ENCODE measurements at places on chromosomes 7 and 10.

DNA sequence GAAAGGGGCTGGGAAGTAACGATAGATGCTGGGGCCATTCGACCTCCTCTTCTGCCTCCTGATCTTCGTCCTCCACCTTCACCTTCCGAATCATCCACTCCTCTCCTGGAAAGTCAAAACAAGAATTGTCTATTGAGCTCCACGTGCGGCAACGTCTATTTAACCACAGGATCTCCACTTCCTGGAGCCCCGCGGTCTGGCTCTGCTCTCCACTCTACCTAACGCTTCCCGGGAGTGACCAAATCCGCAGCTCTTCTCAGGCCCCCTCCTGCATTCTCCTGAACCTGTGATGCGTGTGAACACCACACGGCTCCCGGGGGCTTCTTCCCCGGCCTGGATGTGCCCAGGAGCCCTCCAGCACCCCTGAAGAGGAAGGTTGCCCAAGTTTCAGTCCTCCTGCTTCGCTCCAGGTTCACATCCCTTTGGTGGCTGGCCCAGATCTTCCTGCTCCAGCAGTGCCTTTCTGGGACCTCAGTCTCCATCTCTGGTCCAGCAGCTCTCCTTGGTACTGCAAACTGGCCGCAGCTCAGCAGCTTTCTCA is 7.2 kb downstream of the ZNF467 start:
- no peak for DNase-seq

DNA sequence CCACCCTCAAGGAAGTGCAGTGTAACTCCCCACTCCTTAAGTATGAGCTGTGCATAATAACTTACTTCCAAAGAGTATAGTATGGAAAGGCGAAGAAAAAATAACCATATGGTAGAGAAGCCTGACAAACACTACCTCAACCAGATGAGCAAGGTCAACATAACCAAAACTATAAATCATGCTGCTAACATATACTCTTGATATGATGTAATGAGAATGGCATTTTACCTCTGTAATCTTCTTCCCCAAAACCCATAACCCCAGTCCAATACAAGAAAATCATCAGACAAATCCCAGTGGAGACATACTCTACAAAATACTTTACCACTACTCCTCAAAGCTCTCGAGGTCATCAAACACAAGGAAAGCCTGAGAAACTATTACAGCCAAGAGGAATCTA is 15.8 kb downstream of the OSBPL3 start:
- no peak for DNase-seq

- DNase-seq = no peak
Measured at GRCh38 chr7:128767475-128768110, 8.0 kb downstream of the OPN1SW start.

- DNase-seq = no peak
Measured at GRCh38 chr10:13820119-13820963, 233.6 kb downstream of the PRPF18 start.

- no peak for DNase-seq
Measured at GRCh38 chr10:44033008-44033407, 351.9 kb downstream of the CXCL12 start.

GRCh38 chr7:133797818-133798520 is 329.2 kb upstream of the LRGUK start:
- DNase-seq = no peak

DNA sequence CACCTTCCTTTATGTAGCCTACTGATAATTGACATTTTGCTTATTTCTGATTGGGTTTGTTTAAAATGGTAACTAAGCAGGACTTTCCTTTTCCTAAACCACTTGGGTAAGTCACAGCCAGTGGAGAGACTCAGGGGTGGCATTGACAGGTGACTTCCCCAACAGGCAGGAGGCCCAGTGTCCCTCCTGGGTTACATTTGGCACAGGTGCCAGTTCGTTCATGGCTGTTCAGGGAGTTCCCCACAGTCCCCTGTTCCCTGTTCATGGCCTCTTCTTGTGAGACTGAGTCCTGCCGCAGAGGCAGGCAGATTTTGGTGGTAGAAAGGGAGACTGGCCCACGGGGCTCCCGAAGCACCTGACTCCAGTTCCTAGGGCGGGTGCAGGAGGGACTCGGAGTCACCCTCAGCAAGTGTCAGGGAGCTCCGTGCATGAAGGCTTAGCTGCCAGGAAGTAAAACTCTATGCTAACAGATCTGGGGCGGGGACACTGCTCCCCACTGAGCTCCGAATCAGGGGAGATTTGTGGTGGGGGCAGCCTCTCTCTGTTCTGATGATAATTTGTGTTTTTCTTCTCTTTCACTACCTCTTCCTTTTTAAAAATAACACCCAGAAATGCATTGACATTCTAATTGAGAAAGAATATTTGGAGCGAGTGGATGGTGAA is 84.1 kb downstream of the EZH2 start:
- DNase-seq = no peak

GRCh38 chr10:26909753-26910152 is 49.0 kb upstream of the ABI1 start:
- no peak for DNase-seq

GRCh38 chr10:422241-422640 is 267.2 kb downstream of the DIP2C start:
- no peak for DNase-seq

DNA sequence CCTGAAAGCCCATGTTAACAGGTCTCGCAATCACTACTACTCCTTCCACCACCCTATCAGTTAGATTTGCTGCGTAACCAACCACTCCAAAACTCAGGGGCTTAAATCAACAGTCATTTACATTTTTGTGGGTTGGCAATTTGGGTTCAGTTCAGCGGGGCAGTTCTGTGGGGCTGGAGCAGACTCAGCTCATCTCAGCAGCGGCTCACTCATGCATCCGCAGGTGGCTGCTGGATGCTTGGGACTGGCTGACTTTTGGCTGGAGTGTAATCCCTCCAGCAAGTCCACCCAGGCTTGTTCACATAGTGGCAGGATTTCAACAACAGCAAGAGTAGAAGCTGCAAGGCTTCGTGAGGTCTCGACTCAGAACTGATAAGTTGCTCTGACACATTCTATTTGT is 79.2 kb downstream of the NEUROD6 start:
- no peak for DNase-seq

DNA sequence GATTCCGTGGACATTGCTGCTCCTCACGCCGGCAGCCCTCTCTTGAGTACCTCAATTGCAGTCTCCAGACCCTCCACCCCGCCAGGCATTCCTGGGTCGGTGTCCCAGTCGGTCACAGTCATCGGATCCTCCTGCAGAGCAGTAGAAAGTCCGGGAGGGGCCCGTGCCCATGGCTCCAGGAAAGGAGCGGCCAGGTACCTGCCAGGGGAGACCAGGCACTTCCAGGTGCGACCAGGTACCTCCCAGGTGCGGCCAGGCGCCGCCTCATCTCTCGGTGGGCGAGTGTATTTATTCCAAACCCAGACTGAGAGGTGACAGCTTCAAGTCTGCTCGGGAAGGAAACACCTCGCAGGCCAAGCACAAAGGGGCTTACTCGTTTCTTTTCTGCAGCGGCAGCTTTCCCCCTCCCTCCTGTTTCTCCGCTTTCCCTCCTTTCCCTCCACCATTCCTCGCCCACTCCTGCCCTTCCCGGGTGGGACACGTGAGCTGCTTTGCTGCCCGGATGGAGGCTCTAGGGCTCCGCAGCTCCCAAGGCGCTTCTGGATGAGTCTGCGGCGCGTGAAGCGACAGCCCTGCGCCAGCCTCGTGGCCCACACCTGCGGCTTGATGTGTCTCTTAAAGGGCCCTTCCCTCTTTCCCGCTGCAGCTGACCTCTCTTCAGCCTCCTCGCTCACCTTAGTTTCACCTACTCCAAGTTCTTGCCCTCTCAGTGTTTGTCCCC is 39.4 kb upstream of the AGK start:
- no peak for DNase-seq

GRCh38 chr7:17274551-17275245 is 23.8 kb upstream of the AHR start:
- no peak for DNase-seq

DNA sequence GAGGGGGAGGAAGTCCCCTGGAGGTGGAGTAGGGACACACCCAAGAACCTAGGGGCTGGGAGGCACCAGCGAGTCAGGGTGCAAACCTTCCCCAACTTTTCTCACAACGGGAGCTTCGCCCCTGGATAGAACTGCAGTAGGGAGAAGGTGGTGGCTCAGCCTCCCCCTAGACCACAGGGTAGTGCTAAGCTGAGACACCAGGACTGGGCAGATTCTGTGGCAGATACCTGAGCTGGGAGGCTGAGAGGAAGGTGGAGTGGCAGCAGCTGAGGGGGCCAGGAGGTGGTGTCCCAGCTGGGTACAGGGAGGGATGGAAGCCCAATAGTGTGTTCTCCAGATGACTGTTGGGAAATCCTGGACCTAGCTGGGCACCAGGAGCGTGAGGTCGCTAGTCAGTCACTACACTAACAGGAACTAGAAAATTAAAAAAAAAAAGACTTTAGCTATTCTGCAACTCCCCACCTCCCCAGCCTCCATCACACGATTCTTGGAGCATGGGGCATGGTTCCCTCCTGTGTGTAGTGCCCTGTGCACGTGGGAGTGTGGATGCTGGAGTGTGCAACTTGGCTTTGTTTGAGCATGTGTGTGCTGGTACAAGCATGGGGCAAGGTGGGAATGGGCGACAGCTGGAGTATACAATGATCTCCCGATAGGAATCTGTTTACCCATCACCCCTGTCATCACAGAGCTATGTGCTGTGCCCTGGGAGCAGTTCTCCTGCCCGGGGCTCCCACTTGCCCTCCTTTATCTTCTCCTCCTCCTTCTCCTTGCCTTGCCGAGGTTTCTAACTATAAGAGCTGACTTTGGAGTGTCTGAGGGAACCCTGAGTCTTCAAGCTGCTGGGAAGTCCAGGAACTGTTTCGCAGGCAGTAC is 8.8 kb upstream of the TRPV6 start:
- DNase-seq = no peak

DNA sequence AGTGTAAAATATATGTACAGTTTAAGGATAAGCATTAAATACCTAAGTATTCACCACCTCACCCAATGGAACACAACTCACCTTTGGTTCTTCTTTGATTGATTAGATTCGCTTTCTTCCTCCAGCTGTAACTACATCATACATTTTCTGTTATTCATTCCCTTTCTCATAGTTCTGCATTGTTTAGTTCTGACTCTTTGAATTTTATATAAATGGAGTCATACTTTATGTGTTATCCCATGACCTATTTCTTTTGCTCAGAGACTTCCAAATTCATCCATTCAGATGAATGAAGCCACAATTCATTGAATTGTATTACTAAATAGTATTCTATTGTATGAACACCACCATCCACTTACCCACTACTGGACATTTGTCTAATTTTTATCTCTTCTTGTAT is 12.3 kb downstream of the THNSL1 start:
- no peak for DNase-seq

GRCh38 chr7:34734771-34735170 is 76.8 kb downstream of the NPSR1 start:
- DNase-seq = no peak

- DNase-seq = no peak
Measured at GRCh38 chr10:62130948-62131347, 137.7 kb downstream of the RTKN2 start.

DNA sequence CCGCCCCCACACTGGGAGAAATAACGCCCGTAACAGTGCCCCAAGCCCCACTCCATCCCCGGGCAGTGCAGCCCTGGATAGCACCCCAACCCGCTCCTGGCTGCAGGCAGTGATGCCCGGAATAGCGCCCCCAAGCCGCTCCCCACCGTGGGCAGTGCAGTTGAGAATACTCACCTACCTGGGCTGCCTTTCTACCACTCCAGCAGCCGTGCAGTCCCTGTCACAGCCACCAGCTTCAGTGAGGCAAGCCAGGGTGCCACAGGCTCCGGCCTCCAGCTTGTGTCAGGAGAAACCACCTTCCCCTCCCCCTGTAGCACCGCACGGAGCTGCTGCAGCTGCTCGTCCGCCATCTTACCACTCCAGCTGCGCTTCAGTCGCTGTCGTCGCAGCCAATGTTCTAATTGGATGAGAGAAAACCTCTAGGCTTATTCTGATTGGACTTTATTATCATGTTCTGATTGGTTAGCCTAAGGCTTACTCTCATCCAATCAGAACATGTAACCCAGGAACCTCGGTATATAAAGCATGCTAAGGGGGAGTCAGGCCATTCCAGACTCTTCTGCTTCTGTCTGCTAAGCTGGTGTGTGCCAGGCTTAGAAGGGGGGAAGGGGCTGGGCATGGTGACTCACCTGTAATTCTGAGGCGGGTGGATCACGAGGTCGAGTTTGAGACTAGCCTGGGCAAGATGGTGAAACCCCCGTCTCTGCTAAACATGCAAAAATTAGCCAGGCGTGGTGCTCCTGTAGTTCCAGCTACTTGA is 53.2 kb upstream of the ZNF33B start:
- DNase-seq = no peak

- DNase-seq = no peak
Measured at GRCh38 chr7:140564643-140565042, 76.0 kb downstream of the DENND2A start.

GRCh38 chr10:62681211-62681940 is 123.1 kb upstream of the ADO start:
- no peak for DNase-seq

DNA sequence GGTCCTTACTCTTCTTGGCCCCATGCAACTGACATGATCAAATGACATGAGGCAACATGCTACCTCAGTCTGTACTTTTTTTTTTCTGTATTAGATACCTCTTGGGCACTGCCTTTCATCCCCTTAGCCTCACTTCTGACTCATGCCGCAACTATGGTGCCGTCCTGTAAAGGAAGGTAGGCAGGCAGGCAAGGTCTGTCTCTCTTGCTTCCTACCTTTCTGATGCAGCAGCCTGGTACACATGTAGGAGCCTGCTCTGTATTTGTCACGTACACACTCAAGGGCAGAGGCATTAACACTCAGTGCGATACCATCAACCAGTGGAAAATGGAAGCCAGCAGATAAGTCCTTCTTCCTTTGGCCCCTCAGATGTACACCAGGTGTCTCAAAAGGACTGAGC is 146.7 kb downstream of the ATE1 start:
- DNase-seq = no peak

- no peak for DNase-seq
Measured at GRCh38 chr10:58894929-58895328, 281.5 kb upstream of the PHYHIPL start.

- no peak for DNase-seq
Measured at GRCh38 chr10:3418041-3418754, 245.6 kb upstream of the PITRM1 start.

- DNase-seq = no peak
Measured at GRCh38 chr10:13939391-13939790, 352.6 kb downstream of the PRPF18 start.

DNA sequence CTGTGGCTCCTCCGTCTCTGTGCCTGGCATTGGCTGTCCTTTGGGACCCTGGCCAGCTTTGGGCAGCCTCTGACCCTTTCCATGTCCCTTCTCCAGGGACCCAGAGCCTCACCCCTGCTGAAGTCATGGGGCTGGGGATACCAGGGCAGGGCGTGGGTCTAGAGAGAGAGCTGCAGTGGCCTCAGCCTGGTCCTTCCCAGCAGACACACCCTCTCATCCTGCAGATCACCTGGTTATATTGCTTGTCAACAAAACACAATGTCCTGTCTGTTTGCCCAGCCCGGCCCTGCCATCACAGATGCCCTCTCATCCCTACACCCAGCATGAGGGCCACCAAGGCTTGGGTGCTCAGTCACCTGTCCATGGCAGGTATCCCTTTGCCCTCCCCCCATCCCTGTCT is 1.8 kb downstream of the MUC17 start:
- DNase-seq = no peak

GRCh38 chr7:73769481-73770001 is 529 bp downstream of the CLDN3 start:
- DNase-seq = no peak

All from breast epithelium (tissue), 4 donors.